ENCODE measurements at places on chromosomes 11 and 22.

- DNase-seq = no peak
These were observed 6.7 kb upstream of the PKP3 start for GRCh38 chr11:387193-387793.

- DNase-seq = no peak
These were observed 404.5 kb downstream of the LARGE1 start for GRCh38 chr22:33515795-33516194.

DNA sequence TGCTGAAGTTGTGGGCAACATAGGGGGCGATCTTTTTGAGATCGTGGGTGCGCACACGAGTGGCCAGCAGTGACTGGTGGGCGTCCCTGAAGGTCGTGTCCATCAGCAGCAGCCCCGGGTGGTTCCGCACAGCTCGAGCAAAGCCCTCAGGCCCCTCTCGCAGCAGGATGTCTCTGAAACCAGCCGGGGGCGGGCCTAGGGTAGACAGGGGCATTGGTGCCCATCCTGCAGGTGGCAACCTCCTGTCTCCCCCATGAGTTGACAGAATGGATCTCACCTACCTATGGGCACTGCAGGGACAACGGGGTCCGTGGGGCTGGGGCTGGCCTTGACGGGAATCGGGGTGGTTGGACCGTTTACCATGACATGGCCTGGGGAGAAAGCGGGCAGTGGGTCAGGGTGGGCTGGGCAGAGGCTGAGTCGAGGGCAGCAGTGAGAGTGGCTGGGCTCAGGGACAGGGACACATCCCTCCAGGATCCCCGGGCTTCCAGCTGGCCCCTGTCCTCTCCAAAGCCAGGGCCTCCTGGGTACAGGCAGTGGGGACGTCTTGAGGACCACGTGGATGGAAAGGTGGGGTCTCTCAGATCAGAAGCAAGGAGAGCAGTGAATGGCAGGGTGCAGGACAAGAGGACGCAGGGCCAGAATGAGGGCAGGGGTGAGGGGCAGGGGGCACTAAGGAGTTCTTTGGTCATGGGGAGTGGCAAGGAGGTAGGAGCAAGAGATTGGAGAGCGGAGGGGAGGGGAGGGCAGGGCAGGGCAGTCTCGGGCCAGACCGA lies 4.2 kb upstream of the LRFN4 start:
- DNase-seq = no peak

- no peak for DNase-seq
These were observed 10.4 kb upstream of the CACNA1I start for GRCh38 chr22:39560127-39560526.

DNA sequence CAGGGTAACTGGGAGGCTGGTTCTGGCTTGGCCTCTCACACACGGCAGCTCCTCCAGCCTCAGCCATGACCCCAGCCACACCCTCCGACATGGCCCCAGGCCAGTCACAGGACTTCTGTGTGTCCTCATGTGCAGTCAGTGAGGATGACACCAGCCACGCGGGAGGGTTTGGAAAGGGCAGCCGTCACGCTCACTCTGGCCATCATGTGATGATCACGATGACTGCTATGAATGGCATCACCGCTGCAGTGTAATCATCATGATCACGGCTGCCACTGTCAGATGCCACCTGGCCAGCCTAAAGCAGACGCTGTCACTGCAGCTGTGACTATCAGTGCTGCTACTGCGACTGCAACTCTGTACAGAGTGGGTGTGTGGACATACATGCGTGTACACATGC lies 640.9 kb downstream of the BRD1 start:
- DNase-seq = no peak

GRCh38 chr22:17368554-17369438 lies 464 bp upstream of the CECR2 start:
- DNase-seq = no peak

DNA sequence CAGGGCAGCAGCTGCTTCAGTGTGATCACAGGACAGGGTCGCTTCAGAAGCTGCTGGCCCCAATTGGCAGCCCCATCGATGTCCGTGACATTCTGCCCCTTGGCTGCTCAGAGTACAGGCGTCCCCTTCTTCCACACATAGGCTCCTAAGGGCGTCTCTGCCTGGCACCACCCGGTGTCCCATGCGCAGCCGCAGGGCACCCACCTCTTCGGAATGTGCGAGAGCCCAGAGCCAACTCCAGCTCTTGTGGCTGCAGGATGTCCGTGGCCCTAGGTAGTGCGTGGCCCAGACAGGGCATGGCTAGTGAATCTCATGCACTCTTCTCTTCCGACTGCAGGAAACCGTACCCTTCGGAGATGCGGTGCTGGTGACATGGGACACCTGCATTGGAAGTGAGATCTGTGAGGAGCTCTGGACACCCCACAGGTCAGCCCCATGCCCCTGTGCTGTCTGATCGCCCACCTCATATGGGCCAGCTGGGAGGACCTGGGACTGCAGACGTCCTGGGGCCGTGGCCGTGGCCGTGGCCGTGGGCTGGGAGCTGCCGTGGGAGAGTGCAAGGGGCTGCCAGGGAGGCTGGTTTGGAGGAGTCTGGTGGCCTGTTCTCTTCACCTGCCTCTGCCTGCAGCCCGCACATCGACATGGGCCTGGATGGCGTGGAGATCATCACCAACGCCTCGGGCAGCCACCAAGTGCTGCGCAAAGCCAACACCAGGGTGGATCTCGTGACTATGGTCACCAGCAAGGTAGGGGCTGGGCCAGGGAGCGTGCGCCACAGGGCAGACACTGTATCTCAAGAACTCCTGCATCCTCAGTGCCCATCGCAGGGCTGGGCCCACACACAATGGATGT lies 20.2 kb downstream of the NADSYN1 start:
- no peak for DNase-seq

GRCh38 chr11:30917266-30917665 lies 331.1 kb upstream of the MPPED2 start:
- no peak for DNase-seq

DNA sequence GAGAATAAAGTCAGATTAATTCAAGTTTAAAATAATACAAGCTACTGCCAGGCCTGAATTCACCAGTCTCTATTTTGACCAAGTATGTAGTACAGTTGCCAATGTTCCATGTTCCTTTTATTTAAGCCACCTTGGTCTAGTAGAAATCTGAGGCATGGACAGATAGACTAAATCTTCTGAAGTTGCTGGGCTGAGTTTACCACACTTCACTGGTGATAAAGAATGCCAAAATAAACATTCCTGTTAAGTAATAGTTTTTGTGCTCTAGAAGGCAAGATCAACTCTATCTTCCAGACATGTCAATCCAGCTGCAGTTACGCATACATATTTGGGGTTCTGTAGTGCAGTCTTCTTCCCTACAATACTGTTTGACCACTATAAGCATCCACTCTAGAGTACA lies 83.9 kb upstream of the C11orf87 start:
- DNase-seq = no peak

DNA sequence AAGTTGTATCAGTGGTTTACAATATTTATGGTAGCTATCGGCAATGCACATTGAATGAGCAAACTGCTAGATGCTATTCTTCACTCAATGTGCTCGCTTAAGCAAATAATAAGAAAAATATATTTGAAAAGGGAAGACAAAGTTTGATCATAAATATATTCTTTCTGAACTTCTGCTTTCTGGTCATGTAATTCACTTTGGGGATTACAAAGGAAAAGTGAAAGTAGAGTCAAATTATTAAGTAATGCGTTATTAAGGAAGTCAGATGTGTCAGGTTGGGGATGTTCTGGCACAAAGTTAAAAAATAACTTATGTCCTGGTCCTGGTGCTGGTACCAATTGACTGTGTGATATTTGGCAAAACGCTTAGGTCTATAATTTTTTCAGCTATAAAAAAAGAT lies 98.0 kb upstream of the TRIM77 start:
- DNase-seq = no peak

GRCh38 chr22:31082606-31083376 lies 1.7 kb downstream of the SMTN start:
- peak; percentile 23 for DNase-seq

DNA sequence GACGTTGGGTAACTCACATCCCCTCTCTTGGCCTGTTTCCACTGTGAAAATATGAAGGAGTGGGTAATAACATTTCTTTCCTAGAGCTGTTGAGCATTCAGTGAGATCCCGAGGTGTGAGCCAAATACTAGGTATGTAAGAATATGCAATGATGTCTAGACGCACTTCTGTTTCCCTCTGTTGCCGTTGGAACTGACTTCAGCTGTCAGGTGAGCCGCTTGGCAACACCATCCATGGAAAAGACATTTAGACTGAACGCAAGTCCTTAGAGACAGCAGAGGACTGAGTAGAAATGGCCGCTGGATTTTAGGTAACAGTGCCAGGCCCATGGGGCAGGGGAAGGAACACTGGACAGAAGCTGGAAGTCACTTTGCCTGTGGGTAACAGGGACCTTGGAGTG lies 29.5 kb upstream of the SHANK2 start:
- no peak for DNase-seq

DNA sequence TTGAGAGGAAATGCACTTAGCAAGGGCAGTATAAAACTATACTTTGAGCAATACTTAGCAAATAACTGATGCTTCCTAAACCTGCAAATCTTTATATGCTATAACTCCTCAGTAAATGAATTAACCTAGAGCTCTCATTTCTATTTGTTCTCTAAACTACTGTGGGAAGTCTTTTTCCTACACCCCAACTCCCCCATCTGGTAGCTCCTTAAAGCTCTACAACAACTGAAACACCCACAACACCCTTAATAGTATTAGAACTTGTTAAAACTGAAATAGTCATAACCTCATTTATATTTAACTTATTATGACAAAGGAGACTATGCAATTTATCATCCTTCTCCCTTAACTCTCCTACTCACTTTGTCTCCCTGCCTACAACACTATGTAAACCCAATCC lies 43.4 kb downstream of the GUCY1A2 start:
- no peak for DNase-seq

DNA sequence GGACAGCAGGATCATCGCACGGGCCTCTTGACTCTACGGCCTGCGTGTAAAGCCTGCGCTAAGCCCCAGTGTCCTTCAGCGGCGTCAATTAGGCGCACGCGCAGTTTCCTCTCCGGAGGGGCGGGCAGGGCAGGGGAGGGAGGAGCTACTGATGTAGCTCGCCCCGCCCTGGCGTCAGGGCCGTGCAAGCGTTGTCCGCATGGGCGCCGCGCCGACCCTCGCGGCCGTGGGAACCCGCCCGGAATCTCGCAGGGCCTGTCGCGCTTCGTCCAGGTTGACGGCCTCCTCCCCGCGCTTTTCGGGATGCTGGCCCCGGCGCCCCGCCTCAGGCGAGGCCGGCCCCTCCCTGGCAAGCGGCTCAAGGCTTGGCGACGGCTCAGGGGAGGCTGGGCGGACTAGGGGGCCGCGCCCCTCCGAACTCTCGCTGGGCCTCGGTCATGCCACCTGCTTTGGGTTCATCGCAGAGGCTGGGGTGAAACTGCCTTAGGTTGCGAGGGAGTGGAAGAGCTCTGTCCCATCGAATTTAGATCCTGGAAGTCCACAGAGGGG lies 61.1 kb downstream of the ST3GAL4 start:
- DNase-seq = peak; percentile 24

DNA sequence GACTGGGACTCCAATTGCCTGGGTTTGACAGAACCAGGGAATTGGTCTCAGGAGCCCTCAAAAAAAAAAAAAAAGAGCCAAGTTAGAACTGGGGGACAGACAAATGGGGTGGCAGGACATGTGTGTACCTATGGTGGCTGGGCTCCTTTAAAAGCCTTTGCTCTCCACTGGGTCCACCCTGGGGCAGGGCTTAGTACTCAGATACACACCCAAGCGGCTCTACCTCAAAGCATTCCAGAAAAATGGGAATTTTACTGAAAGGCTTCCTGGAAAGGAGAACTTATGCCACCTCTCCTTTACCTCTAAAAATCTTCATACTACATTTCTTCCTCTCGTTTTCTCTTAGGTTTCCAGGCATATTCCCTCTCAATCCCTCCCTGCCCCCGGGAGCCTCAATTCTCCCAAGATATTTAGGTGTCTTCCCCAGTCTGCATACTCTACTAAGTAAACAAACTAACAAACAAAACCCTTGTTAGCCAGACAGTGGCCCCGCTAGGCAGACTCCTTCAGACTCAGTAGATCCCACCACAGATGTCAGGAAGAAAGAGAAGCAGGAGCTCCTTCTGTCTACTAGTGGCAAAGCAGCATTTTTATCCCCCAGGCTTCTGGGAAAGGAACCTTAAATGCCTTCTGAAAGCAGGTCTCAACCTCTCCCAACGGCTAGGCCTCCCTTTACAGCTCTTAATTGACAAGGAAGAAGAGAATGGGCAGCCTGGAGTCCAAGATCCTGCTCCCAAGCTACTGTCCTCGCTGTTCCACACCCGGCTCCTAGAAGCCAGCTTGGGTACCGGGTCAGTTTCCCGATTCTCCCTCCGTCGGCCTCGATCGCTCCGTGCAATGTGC lies 653 bp downstream of the PCSK7 start:
- no peak for DNase-seq

DNA sequence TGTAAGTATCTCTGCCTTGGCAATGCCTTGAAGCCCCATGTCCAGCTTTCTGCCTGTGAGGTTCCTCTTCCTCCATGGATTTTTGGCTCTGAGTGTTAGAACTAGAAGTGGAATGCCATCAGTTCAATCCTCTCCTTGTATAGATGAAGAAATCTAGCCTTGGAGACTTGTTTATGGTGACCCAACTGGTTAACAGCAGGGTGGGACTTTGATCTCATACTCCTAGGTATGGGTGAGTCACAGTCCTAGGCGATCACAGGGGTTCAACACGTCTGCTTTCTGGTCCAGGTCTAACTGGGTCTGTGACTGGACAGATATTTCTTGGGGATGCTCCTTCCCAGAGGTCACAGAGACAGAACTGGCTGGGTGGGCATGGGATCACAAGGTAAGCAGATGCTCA lies 9.2 kb upstream of the MTFP1 start:
- no peak for DNase-seq

DNA sequence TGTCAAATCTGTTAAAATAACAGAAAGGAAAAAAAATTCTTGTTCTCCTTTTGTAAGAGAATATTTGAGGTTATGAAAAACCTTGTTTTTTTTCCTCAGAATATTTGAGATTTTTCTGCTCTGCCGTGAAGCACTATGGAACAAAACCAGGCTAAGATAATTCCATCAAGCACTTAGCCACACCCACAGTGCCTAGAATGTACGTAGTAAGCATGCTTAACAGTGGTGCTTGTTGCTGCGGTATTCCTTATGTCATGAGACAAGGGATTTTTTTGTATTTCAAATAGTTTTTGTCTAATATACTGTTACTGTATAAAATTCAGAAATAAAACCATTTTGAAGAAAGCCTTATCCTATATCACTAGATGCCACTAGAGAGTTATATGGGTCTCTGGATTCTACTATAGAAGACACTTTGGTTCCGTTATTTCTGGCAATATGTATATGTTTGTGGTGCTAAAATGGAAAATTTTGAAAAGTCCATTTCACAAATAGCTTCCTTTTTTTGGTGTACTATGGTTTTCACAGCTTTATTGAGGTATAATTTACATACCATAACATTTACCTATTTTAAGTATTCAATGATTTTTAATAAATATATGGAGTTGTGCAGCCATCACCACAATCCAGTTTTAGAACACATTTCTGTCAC lies 23.7 kb downstream of the PDHX start:
- DNase-seq = no peak

GRCh38 chr11:123659311-123659710 lies 4.9 kb upstream of the SCN3B start:
- no peak for DNase-seq

GRCh38 chr22:23225724-23226496 lies 45.6 kb downstream of the BCR start:
- DNase-seq = no peak

GRCh38 chr11:60717956-60718355 lies 6.6 kb upstream of the MS4A18 start:
- DNase-seq = no peak

Data from effector CD4-positive, alpha-beta T cell (primary cell).